ENCODE measurements at places on chromosomes 1 and 21.

DNA sequence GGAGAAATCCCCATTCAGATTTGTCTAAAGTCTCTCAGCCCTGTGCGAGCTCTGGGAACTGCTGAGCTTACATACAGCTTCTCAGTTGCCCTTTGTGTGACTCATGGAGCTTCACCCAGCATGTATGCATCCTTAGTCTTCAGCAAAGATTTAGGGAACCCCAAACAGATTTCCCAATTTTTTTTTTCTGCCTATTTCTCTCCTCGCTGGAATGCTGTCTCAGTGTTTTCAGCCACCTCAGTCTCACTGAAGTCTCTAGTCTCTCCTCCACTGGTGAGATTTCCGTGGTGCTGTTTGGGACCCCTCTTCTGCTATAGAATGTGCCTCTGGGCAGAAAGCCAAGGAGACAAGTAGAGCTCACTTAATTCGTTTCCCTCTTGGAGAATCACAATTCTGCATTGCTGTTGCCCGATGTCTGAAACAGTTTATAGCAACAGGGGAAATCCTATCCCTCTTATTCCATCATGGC, 28.1 kb upstream of the TXLNA start:
- DNase-seq: no peak

GRCh38 chr1:214645712-214646111, 42.7 kb downstream of the CENPF start:
- no peak for DNase-seq

- no peak for DNase-seq
These were observed 6.7 kb upstream of the NPHP4 start for GRCh38 chr1:5998906-5999301.

GRCh38 chr1:25806418-25806817, 6.4 kb downstream of the SELENON start:
- no peak for DNase-seq

DNA sequence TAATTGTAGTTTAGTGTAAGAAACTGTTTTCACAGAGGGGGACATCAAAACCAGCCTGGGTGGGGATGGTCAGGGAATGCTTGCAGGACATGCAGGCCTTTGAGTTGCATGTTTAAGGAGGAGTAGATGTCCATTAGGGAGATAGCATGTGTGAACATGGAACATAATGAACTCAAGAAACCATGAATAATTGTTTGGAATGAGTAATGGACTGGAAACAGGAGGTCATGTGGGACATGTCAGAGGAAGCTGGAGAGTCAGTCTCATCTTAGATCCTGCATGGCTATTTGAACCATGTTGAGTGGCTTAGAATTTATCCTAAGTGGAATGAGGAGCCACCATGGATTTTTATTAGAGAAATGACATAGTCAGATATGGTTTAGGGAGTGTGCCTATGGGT, 86.4 kb downstream of the RPE65 start:
- no peak for DNase-seq

GRCh38 chr1:99663501-99663900, 17.6 kb downstream of the PALMD start:
- no peak for DNase-seq
